ENCODE measurements at places on chromosomes 4 and X.

- DNase-seq = no peak
These were observed 261.5 kb upstream of the ADGRL3 start for GRCh38 chr4:60938621-60939020.

DNA sequence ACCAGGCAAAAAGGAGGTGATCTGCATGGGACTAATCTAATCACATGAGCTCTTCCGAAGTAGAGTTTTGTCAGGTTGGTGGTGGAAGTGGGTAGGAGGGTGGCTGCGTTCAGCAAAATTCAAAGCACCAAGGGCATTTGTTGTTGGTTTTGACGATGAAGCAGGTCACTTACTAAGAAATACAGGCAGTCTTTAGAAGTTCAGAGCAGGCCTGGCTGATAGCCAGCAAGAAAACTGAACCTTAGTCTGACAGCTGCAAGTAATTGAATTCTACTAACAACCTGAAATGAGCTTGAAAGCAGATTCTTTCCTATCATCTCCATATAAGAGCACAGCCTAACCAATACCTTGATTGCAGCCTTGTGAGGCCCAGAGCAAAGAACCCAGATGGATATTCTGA is 505.8 kb downstream of the KLHL13 start:
- no peak for DNase-seq

GRCh38 chr4:37438564-37439279 is 194.2 kb downstream of the NWD2 start:
- no peak for DNase-seq

GRCh38 chrX:77436271-77436670 is 10.9 kb upstream of the FGF16 start:
- DNase-seq = no peak

GRCh38 chr4:7259039-7259438 is 66.7 kb downstream of the SORCS2 start:
- no peak for DNase-seq

- DNase-seq = no peak
These were observed 627.4 kb upstream of the EPHA5 start for GRCh38 chr4:66297703-66298102.

DNA sequence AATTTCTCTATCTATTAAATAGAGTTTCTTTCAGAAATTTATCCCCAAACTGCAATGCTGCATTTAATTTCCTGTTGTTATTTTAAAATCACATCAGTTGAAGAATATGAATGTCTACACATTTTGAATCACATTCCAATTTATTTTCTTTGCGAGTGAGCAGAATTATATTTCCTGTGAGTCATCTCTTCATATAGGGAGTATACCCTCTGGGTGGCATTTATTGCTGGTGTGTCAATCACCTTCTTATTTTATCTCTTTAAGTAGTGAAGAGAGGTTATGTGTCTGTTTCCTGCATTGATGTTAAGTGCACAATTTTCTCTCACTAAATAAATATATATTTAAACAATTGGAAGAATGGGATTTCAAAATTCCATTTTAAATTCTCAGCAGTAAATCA is 511.0 kb upstream of the ATOH1 start:
- no peak for DNase-seq

- DNase-seq = no peak
These were observed 2.5 kb downstream of the FGFR3 start for GRCh38 chr4:1795299-1796195.

- DNase-seq = no peak
These were observed 455 bp upstream of the ABCB7 start for GRCh38 chrX:75156531-75156945.

GRCh38 chr4:154984148-154984547 is 203.1 kb downstream of the RBM46 start:
- DNase-seq = peak; percentile 4

DNA sequence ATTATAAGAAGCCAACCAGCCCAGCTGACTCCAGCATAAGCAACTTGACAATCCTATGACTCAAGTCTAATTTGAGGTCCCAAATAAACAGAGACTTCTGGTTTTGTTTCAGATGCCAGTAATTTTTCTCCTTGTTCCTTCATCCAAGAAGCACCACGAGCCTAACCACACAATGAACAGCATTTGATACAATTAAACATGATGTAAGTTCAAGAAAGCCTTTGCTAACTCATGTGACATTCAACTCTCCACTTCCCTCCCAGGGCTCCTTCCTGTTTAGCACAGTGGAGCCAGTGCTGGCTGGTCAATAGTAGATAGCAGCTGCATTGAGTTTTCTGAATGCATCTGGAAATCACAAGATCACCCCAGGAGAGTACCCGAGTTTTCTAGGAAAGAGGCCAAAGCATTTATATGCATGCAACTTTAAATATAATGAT is 206.3 kb downstream of the ARHGAP24 start:
- DNase-seq = no peak

GRCh38 chrX:38332505-38332904 is 5.2 kb upstream of the RPGR start:
- DNase-seq = no peak

DNA sequence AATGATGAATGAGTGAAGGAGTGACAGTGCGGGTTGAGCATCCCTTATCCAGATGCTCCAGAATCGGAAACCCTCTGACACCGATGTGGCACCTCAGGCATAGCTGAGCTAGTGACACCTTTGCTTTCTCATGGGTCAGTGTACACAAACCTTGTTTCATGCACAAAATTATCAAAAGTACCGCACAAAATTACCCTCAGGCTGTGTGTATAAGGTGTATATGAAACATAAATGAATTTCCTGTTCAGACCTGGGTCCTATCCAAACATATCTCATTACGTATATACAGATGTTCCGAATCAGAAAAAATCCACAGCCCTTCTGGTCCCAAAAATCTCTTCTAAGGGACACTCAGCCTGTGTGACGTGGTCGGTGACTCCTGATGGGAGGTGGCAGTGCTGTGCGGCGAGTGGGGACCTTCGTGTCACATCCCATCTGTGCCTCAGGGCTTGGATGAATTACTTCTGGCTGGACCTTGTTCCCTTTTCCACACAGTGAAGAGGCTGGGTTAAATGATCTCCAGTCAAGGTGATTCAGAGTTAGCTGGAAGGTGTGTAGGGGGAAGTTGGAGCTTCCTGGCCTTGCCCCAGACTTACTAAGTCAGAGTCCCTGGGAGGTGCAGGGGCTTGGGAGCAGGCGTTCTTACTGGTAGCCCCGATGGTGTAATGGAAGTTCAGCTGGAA is 18.8 kb downstream of the RGS12 start:
- no peak for DNase-seq

GRCh38 chr4:95193391-95194224 is 355.2 kb downstream of the UNC5C start:
- no peak for DNase-seq

GRCh38 chr4:43992552-43992951 is 456.1 kb downstream of the KCTD8 start:
- DNase-seq = no peak

GRCh38 chr4:15688051-15688450 is 6.4 kb downstream of the FAM200B start:
- no peak for DNase-seq

DNA sequence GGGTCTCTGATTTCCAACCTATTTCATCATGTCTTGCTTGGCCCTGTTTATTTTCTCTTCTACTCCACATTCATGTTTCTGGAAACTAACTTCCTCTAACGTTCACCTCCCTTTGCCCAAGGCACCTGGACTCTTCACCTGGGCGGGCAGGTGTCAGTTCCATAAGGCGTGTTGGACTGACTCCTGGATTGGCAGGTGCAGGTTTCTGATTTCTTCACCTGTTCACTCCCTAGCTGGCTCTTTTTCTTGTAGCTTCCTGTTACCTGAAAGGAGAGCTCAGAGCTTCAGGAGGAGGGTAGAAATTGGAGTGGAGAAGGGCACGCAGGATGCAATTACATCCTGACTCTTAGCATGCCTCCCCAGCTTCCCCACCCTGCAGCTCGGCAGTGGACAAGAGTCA is 350.8 kb upstream of the KLF3 start:
- no peak for DNase-seq

GRCh38 chrX:15797707-15798106 is 7.4 kb downstream of the ZRSR2 start:
- no peak for DNase-seq

DNA sequence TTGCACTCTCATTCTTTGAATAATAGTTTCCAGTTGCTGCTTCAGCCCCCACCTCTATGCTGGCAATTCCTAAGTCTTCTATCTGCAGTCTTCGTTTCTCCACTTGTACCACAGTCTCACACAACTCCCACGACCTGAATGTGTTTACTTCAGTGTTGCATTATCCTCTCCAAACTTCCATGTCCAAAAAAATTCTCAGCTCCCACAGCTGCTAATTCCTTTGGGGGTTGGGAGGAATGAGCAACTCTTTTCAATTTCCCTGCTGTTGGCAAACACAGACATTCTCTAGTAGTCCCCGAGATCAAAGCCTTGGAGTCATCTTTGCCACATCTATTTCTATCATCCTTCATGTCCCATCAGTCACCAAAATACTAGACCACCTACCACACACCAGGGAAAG is 14.4 kb upstream of the CDS1 start:
- no peak for DNase-seq

GRCh38 chrX:32987142-32987541 is 224.2 kb downstream of the DMD start:
- DNase-seq = no peak

GRCh38 chr4:3360777-3361176 is 68.0 kb downstream of the RGS12 start:
- DNase-seq = no peak

GRCh38 chr4:3329887-3330286 is 37.1 kb downstream of the RGS12 start:
- DNase-seq = no peak

- no peak for DNase-seq
These were observed 11.0 kb downstream of the ATP5ME start for GRCh38 chr4:663046-663437.

GRCh38 chr4:167424341-167425256 is 190.3 kb upstream of the SPOCK3 start:
- no peak for DNase-seq

DNA sequence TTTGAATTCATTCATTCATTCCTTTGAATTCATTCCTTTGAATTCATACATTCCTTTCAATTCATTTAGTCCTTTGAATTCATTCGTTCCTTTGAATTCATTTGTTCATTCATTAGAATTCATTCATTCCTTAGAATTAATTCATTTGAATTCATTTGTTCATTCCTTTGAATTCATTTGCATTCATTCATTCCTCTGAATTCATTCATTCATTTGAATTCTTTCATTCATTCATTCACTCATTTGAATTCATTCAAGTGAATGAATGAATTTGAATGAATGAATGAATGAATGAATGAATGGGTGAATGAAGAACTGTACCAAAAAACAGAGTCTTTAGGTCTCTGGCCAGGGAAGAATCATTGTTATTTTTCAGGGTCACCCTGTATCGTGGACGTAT is 216.6 kb downstream of the DHRSX start:
- DNase-seq = no peak

- DNase-seq = no peak
These were observed 582.1 kb upstream of the TENM3 start for GRCh38 chr4:181661090-181661489.

DNA sequence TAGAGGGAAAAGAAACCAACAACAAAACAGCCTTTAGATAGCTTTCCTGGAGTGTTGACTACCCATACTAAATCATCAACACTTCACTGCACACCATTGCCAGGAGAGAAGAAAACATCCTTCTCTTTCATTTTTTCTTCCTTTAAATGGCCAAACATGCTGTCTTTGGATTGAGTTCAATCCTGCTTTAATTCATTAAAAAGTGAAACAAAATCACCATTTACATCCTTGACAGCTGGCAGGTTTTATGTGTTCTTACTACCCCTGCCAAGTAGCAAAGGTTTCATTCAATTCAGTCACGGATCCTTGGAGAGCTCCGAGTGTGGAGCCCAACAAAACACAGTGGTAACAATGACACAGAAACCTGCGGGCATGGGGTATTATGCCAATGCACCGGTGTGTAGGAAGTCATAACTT is 568.3 kb downstream of the ANKRD50 start:
- no peak for DNase-seq

GRCh38 chr4:174526731-174527130 is 4.4 kb upstream of the HPGD start:
- DNase-seq = no peak

DNA sequence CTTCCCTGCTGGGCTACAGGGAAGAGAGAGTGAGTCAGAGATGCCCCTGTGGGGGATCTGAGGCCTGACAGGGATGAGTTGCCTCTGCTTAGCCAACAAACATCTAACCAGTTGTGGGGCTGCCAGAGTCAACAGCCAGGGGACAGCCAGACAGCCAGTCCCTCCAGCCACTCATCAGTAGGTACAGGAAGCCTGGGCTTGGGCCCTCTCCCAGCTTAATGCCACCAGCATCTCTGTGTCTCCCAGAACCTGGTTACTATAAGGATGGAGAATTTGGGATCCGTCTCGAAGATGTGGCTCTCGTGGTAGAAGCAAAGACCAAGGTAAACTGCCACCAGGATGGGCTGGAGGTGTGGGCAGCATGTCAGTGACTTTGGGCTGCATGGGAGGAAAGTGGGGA is 17.3 kb upstream of the SASH3 start:
- no peak for DNase-seq

DNA sequence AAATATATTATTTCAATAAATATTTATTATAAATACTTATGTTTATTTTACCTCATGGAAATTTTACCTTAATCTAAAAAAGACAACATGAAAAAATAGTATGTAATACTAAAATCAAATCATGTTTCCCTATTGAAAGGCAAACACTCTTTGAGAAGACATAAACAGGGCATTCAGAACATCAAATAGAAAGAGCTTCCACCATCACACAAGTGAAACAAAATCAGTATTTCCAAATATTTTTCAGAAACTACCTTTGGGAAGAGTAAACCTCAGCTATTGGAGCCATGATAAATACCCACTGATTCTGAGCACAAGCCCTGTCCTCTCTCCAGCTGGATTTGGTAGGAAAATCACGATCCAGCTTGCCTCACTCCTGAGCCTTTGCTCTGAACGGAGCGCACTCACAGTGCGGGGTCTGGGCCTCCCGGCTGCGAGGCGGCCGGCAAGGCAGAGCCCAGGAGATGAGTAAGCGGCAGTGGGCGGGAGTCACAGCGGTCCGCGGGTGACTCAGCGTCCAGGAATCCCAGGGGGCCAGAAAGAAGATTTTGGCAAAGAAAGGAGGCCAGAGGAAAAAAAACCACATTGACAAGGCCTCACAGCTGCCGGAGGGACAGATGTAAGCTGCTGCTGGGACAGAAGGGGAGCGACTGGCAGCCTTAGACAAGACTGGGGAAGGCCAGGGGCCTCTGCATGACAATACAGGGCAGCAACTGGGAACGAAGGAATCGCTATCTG is 14.7 kb upstream of the ANXA5 start:
- no peak for DNase-seq

All from GM18507 (cell line).